ENCODE measurements at places on chromosomes 2 and 18. TPM values are rescaled to one million over a fixed set of nuclear protein-coding genes. Genes with fewer than 3 reads are reported as not detected.

- DNase-seq, result no peak
These were observed 49.2 kb downstream of the FBXO48 start for GRCh38 chr2:68417926-68418325.

DNA sequence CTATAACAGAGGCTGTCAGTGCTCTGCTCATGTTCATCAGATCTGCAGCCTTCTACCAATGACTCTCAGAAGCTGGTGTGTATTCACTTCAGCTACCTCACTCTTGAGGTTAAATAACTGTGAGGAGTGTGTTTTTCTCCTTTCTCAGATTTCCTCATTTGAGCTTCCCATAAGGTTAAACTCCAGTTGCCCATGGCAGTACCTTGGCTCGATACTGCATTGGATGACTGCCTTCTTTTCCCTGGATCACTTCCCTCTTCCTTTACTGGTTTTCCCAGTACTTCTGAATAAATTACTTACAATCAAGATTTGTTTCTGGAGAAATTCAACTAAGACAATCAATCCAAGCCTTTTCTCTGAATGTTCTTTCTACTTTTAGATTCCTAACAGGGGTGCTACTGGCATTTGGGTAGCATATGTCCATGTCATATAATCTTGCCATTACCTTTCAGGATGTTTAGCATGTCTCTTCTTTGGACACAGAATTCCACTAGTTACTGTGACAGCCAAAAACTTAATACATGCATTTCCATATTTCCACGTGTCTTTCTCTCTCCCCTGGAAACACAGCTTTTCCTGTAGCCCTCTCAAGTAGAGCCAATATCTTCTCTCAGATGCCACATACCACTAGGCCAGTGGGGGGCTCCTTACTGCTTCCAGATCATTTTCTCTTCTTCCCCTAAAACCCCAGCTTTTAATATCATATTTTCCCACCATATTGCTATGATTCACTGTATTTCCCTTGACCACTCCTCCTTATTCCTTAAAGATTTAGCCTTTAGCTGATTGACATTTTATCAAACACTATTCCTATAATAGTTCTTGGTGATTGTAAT, 15.0 kb upstream of the SPOPL start:
- no peak for DNase-seq

- DNase-seq, result no peak
These were observed 95.9 kb upstream of the IL1R2 start for GRCh38 chr2:101895819-101896322.

The CCDC68 gene
- 24.9 TPM for total RNA-seq

DNA sequence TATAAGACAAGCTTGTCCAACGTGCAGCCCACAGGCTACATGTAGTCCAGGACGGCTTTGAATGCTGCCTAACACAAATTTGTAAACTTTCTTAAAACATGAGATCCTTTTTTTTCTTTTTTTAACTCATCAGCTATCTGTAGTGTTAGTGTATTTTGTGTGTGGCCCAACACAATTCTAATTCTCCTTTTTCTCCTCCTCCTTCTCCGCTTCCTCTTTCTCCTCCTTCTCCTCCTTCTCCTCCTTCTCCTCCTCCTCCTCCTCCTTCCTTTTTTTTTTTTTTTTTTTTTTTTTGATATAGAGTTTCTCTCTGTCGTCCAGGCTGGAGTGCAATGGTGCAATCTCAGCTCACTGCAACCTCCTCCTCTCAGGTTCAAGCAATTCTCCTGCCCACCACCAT, 39.3 kb upstream of the GTF2A1L start:
- DNase-seq, result no peak

The PARD6G gene
- 0.40 TPM for total RNA-seq

DNA sequence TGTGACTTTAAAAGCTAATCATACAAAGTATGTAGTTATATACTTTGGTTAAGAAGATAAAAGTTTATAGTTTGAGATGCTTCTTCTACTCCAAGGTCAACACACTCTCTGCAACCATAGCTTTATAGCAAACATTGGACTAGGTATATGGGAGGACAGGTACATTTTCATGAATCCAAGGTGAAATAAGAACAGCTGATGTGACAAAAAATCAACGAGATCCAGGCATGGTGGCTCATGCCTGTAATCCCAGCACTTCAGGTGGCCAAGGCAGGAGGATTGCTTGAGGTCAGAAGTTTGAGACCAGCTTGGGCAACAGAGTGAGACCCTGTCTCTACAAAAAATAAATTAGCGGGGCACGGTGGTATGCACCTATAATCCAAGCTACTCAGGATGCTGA, 163.3 kb upstream of the VWC2L start:
- DNase-seq, result no peak

The GALNT5 gene
- 7.5 TPM for total RNA-seq

DNA sequence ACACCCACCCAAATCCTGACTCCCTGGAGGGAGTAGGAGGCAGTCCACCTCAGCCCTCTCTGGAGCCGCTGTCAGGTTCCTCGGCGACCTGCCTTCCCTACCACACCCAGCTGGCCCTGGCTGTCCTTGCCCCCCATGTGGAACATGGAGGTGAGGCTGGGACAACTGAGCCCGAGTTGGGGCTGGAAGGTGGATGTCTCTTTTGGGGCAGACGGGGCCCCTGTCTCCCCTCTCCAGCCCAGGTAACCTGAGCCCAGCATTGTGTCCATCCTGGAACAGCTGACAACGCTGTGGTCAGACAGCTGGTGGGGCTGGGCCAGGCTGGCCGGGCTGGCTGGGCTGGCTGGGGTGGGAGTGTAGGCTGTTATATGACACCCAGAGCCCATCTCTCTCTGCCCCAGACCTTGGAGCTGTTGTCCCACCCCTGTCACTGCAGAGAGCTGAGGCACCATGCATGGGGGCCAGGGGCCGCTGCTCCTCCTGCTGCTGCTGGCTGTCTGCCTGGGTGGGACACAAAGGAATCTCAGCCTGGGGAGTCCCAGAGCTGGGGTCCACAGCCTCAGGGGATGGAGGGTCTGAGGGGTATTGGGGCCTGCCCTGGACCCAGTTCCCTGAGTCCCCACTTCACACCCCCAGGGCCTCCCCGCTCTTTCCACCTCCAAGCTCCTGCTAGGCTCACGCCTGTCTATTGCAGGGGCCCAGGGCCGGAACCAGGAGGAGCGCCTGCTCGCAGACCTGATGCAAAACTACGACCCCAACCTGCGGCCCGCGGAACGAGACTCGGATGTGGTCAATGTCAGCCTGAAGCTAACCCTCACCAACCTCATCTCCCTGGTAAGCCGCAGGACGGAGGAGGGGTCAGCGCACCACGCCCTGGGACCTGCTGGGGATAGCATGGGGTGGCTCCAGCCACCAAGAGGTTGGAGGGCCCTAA, at the start of gene CHRNG:
Gene CHRNG (plus strand): TSS at position 395 of the 934 bp plus-strand sequence. CDS start 56 bp downstream, at position 451.
- no peak for DNase-seq

The FBXO48 gene
- total RNA-seq, result 0.60 TPM

DNA sequence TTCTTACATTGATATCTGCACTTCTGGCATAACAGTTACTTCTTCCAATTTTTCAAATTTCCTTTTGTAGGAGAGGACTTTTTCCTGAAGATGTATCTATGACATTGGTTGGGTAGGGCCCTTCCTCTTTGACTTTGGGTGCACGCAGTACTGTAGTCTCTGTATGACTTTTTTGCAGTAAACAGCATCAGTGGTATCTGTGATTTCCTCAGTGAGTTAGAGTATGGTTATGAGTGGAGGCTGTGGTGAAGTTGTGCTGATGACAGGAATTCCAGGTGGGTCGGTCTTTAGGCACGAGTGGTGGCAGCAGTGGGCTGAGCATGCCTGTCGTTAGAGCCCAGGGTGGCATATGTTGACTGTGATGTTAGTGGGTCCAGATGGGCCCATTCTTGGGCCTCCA, 17.6 kb downstream of the ACVR1C start:
- no peak for DNase-seq

The ACADL gene
- total RNA-seq, result not detected

The RNF125 gene
- 9.2 TPM for total RNA-seq

- DNase-seq, result no peak
These were observed 76.6 kb upstream of the B3GNT7 start for GRCh38 chr2:231318954-231319353.

- DNase-seq, result no peak
These were observed 950.3 kb downstream of the SOCS6 start for GRCh38 chr18:71238974-71239624.

- DNase-seq, result no peak
These were observed 50.6 kb downstream of the SLC9A4 start for GRCh38 chr2:102523651-102524050.

The SETBP1 gene
- 27.3 TPM for total RNA-seq

GRCh38 chr2:42824454-42824807, 32.0 kb upstream of the HAAO start:
- DNase-seq, result no peak

DNA sequence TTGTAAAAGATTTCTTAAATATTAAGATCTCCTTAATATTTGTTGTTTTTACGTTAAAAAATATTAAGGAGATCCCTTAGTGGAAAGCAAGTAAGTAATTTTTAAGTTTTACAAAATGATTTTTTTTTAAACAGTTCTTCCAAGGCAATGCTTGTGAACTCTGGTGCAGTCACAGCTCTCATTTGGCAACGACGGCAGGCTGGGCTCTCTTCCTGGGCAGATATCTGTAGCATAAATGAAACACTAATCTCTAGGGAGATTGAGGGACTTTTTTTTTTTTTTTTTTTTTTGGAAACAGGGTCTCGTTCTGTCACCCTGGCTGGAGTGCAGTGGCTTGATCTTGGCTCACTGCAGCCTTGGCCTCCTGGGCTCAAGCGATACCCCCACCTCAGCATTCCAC, 38.5 kb downstream of the GORASP2 start:
- DNase-seq, result no peak

The PUS10 gene
- 3.8 TPM for total RNA-seq

The CD207 gene
- total RNA-seq, result not detected

- no peak for DNase-seq
These were observed 54.3 kb downstream of the GPD2 start for GRCh38 chr2:156490466-156490840.

DNA sequence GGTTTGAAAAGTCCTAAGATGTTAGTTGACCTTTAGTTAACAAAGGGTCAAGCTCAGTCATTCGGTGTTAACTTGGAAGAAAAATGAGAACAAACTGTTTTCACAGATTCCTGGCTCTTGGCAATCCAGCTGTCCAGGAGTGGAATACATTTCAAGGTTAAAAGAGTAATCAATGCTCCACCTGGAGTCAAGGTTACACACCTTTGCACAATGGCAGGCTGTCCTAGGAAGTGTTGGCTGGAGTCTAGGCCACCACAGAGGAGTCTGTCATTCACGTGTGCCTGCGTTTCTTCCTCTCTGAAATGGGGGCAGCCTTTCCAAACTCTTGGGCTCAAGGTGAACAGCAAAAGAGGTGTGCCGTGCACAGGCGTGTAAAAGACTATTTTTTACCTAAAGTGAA, 6.3 kb upstream of the ID2 start:
- no peak for DNase-seq

The GKN1 gene
- not detected for total RNA-seq

The CAPN14 gene
- 0.16 TPM for total RNA-seq

The ELOA2 gene
- total RNA-seq, result not detected

- DNase-seq, result no peak
These were observed 57.3 kb upstream of the C2orf15 start for GRCh38 chr2:99084256-99084655.

The DNER gene
- 4.9 TPM for total RNA-seq

The SLC11A1 gene
- 7.8 TPM for total RNA-seq

The DSG4 gene
- total RNA-seq, result not detected

GRCh38 chr2:218259099-218259961, 1.5 kb upstream of the GPBAR1 start:
- peak; percentile 54 for DNase-seq

GRCh38 chr18:27382567-27383216, 197.6 kb upstream of the CHST9 start:
- DNase-seq, result no peak

The NMUR1 gene
- not detected for total RNA-seq

DNA sequence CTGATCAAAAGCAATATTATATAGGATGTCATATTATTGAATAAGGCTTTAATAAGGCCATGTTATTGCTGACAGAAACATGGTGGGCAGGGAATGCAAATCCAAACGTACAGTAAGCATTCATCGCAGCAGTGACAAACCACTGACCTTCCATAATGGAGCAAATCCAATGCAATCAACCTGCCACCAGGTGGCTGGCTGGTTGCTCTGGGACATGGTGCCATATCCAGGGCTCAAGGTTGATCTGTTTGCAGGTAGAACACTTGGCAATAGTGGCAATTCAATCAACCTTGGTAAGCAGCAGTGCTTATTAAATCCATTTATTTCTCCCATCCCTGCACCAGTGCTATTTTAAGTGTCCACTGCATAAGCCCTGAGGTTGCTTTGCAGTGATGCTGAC, 75.4 kb downstream of the CERKL start:
- no peak for DNase-seq
